Mesothelial cell of epicardium (in vitro differentiated cells): ENCODE measurements at places on chromosomes 11 and 22.
A peak's percentile ranks its signal among the peaks of the same experiment; 100 is the strongest.

DNA sequence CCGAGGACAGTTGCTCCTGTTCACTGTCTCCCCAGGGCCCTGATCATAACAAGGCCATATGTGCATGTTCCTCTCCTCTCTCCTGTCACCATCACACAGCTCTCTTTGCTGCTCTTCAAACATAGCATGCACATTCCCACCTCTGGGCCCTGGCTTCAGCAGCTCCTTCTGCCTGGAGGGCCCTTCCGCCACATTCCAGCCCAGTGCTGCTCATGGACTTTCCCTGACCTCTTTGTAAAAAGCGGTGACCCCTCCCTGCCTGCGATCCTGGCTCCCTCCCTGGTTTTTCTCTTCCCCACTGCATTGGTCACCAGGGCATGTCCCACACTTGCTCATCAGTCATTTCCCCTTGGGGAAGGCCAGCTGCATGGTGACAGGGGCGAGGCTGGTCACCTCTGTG is 98.2 kb downstream of the MYO18B start:
- no peak overlapping the region for H3K4me3 ChIP-seq
- H3K4me1 ChIP-seq, result peaks cover 8% of the 10 kb centered on the region
- no peak overlapping the region for H3K27ac ChIP-seq
- peaks cover 8% of the 10 kb centered on the region for H3K27me3 ChIP-seq
- no peaks in the 10 kb centered on the region for H3K36me3 ChIP-seq

DNA sequence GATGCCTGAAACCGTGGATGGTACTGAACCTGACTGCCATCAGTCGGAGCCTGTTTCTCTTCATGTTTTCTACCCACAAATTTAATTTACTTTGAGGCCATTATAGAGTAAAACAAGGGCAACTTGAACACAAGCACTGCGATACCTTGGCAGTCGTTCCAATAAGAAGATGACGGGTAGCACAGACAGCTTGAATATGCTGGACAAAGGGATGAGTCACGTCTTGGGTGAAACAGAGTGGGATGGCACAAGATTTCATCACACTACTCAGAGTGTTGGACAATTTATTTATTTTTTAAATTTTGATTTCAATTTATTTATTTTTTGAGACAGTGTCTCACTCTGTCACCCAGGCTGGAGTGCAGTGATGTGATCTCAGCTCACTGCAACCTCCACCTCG is 5.7 kb downstream of the DIXDC1 start:
- H3K27ac ChIP-seq, result no peak overlapping the region
- peaks cover 2% of the 10 kb centered on the region for H3K36me3 ChIP-seq
- peaks cover 22% of the 10 kb centered on the region for H3K4me1 ChIP-seq
- no peak overlapping the region for H3K4me3 ChIP-seq
- no peaks in the 10 kb centered on the region for H3K27me3 ChIP-seq

- H3K27me3 ChIP-seq, result peaks cover 44% of the 10 kb centered on the region
- no peak overlapping the region for H3K4me3 ChIP-seq
- no peak overlapping the region for H3K27ac ChIP-seq
- H3K36me3 ChIP-seq, result no peaks in the 10 kb centered on the region
- DNase-seq, result no peak
Observed at GRCh38 chr11:117977029-117977428, 9.2 kb upstream of the IL10RA start.

GRCh38 chr11:101169944-101170343 is 40.3 kb upstream of the PGR start:
- no peaks in the 10 kb centered on the region for H3K4me1 ChIP-seq
- no peak for DNase-seq
- peaks cover 21% of the 10 kb centered on the region for H3K27me3 ChIP-seq
- H3K36me3 ChIP-seq, result no peaks in the 10 kb centered on the region
- no peak overlapping the region for H3K27ac ChIP-seq

DNA sequence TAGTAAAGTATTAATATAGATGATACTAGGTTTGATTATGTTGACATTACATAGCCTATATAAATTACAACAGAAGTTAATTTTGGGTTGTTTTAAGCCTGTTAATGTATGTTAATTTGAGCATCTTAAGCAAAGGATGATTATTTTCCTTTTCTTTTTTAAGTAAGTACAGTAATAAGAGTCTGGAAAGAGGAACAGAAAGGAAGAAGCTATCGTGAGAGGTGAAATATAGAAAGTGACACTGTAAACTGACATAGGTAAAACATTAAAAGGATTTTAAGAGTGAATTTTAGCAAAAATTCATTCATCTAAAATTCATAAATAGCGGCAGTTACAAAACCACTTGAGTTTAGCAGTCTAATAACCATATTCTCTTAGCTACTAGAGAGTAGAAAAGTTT is 45.5 kb downstream of the FAR1 start:
- H3K4me3 ChIP-seq, result no peak overlapping the region
- no peak for DNase-seq
- no peak overlapping the region for H3K27ac ChIP-seq
- H3K4me1 ChIP-seq, result no peaks in the 10 kb centered on the region

DNA sequence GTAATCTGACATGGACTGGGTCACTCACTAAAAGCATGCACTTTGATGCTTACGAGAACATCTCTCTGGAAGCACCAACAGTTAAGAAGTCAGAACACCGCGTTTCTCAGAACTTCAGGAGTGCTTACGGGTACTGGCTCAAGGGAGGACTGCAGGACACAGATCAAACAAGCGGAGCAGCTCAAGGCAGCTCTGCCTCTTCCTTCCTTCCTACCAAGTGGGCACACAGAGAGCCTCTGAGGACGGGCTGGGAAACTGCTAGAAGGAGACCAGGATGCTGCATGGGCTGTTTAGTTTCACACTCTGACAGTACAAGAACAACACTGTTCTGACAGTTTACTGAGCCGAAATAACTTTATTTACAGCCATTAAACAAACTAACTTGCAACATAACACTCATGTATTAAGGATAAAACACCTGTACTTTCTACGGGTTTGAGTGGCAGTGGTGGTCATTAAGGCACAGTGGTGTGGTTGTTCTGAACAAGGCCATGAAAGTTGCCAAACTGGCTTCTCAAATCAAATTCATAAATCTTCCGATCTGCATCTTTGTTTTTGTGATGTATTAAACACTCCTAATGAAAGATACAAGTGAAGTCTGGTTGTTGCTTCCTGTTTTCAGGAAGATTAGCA is 37.5 kb downstream of the ARFGAP3 start:
- DNase-seq, result no peak
- peaks cover 15% of the 10 kb centered on the region for H3K4me1 ChIP-seq
- peak overlapping the region; percentile 34 for H3K27ac ChIP-seq
- no peak overlapping the region for H3K4me3 ChIP-seq
- H3K27me3 ChIP-seq, result no peaks in the 10 kb centered on the region

DNA sequence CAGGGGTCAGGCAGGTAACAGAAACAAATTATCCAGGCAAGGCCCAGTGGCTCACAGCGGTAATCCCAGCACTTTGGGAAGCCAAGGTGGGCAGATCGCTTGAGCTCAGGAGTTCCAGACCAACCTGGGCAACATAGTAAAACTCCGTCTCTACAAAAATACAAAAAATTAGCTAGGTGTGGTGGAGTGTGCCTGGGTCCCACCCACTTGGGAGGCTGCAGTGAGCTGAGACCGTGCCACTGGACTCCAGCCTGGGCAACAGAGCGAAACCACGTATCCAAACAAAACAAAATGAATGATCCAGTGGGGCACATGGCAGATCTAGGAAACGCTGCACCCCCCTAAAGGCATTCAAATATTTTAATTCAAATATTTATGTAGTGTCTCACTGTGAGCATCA is 9.9 kb downstream of the NUMA1 start:
- peaks cover 30% of the 10 kb centered on the region for H3K4me1 ChIP-seq
- no peaks in the 10 kb centered on the region for H3K27me3 ChIP-seq
- peak overlapping the region; percentile 44 for H3K27ac ChIP-seq

DNA sequence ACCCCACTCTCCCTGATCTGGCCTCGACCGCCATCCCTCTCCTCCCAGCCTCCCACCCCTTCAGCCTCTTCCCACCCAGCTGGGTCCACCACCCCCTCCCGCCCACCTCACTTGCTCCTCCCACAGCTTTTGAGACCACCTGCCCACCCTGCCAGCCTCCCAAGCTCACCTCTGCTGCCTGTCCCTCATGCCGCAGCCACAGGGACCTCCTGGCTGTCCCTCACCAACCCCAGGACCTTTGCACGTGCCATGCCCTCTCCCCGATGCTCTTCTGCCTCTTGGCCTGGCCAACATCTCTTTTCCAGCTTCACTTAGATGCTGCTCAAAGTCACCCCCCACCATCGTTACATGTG is 6.5 kb downstream of the PNPLA5 start:
- H3K4me3 ChIP-seq, result no peak overlapping the region
- no peaks in the 10 kb centered on the region for H3K36me3 ChIP-seq
- no peaks in the 10 kb centered on the region for H3K4me1 ChIP-seq

- H3K27me3 ChIP-seq, result peaks cover 21% of the 10 kb centered on the region
- H3K27ac ChIP-seq, result peak within 1 kb of the TSS; percentile 81
- no peaks in the 10 kb centered on the region for H3K36me3 ChIP-seq
- H3K4me3 ChIP-seq, result peak within 1 kb of the TSS; percentile 83
Observed at GRCh38 chr22:18024276-18024939, at the start of gene MICAL3. Gene MICAL3, minus strand, starts transcription at chr22:18024561. Its CDS starts 117,749 bp downstream, at chr22:17906812.

- H3K27ac ChIP-seq, result no peak overlapping the region
- no peaks in the 10 kb centered on the region for H3K4me1 ChIP-seq
- peaks cover 30% of the 10 kb centered on the region for H3K36me3 ChIP-seq
- DNase-seq, result no peak
- H3K4me3 ChIP-seq, result no peak overlapping the region
Observed at GRCh38 chr11:34865261-34865660, 50.9 kb downstream of the APIP start.

GRCh38 chr11:72072348-72072747 is 8.0 kb downstream of the NUMA1 start:
- H3K4me1 ChIP-seq, result peaks cover 35% of the 10 kb centered on the region
- H3K36me3 ChIP-seq, result peaks cover 4% of the 10 kb centered on the region

GRCh38 chr22:25085156-25085555 is 114.5 kb upstream of the CRYBB3 start:
- DNase-seq, result no peak
- no peaks in the 10 kb centered on the region for H3K27me3 ChIP-seq
- H3K4me3 ChIP-seq, result no peak overlapping the region
- no peaks in the 10 kb centered on the region for H3K36me3 ChIP-seq
- H3K4me1 ChIP-seq, result no peaks in the 10 kb centered on the region

GRCh38 chr22:27251563-27251962 is 550.0 kb downstream of the MN1 start:
- peaks cover 36% of the 10 kb centered on the region for H3K4me1 ChIP-seq
- peaks cover 11% of the 10 kb centered on the region for H3K36me3 ChIP-seq
- no peaks in the 10 kb centered on the region for H3K27me3 ChIP-seq
- no peak for DNase-seq
- peak overlapping the region; percentile 90 for H3K27ac ChIP-seq
- no peak overlapping the region for H3K4me3 ChIP-seq

GRCh38 chr22:37166675-37167066 is 17.0 kb upstream of the IL2RB start:
- DNase-seq, result peak; percentile 85
- H3K27me3 ChIP-seq, result no peaks in the 10 kb centered on the region
- peaks cover 9% of the 10 kb centered on the region for H3K4me1 ChIP-seq
- H3K4me3 ChIP-seq, result no peak overlapping the region

GRCh38 chr11:94544646-94545263 is 1.0 kb downstream of the FUT4 start:
- peak overlapping the region; percentile 83 for H3K27ac ChIP-seq
- H3K36me3 ChIP-seq, result no peaks in the 10 kb centered on the region
- DNase-seq, result peak; percentile 48
- H3K4me3 ChIP-seq, result peak overlapping the region; percentile 76
- no peaks in the 10 kb centered on the region for H3K27me3 ChIP-seq
- peaks cover 49% of the 10 kb centered on the region for H3K4me1 ChIP-seq

- no peak overlapping the region for H3K27ac ChIP-seq
- DNase-seq, result no peak
- no peaks in the 10 kb centered on the region for H3K4me1 ChIP-seq
Observed at GRCh38 chr11:65251476-65251875, 10.3 kb upstream of the POLA2 start.

DNA sequence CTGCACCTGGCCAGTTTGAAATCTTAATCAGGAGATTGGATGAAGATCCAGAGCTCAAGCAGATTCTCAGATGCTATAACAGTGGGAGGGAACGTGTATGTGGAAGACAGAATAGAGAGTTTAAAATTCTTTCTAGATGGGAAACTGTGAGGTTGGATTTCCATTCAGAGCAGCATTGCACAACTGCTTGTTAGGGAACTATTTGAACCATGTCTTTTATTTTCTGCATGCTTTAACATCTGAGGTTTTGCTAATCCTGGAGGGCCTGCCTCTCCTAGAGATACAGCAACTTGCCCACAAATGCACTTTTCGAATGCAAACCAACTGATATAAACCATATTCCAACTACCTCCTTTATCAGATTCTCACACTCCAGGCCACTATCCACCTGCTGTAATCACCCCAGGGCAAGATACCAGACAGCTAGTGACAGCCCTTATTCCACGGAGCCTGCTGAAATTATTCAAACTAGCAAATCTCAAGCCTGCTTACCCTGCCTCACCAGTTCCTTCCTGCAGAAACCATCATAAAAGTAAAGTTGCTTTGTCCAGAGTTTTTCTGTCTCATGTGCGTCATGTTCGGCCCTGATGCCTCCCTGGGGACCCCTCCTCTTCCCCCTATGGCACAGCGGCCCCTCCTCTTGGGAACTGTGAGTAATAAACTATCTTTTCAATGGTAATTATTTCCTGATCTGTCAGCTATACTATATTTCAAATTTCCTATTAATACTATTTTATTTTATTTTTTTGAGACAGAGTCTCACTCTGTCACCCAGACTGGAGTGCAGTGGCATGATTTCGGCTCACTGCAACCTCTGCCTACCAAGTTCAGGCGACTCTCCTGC is 18.4 kb upstream of the SEC14L4 start:
- H3K27me3 ChIP-seq, result peaks cover 1% of the 10 kb centered on the region
- H3K27ac ChIP-seq, result peak overlapping the region; percentile 3
- H3K36me3 ChIP-seq, result no peaks in the 10 kb centered on the region
- H3K4me1 ChIP-seq, result peaks cover 5% of the 10 kb centered on the region

DNA sequence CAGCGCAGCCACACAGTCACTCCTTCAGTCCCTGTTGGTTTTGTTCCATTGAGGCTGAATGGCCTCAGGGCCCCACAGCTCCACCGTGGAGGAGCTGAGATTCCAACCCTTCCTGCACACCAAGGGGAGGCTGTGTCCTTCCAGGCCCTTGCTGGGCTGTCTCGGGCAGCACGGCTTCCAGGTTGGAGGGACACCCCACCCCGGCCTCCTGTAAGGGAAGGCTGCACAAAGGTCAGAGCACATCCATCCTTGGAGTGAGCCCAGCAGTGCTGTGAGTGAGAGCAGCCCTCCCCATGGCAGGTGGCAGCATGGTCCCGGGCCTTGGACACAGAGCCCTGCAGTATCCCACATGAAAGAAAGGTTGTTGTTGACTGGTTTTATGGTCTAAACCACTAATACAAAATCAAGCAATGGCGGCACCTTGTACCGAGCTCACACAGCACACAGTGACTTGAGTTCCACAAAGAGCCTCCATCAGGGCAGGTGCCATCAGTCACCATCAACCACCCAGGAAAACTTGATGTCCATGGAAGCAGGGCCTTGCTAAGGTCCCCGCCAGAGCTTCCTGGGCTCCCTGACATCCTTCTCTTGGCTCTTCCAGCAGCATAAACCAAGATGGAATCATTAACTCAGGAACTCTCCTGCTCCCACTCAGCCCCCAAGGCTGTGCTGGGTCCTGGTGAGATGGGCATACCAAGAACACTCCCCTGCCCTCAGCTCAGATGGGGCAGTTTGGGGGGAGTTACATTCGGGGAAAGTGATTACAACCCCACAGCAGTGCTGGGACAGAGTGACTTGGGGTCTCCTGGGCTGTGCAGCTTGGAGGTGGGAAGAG is 1500.4 kb downstream of the TBC1D22A start:
- DNase-seq, result no peak
- no peaks in the 10 kb centered on the region for H3K36me3 ChIP-seq
- H3K27me3 ChIP-seq, result peaks cover 23% of the 10 kb centered on the region
- peaks cover 4% of the 10 kb centered on the region for H3K4me1 ChIP-seq
